ENCODE measurements at places on chromosomes 3 and 15.
A peak's percentile ranks its signal among the peaks of the same experiment; 100 is the strongest.

GRCh38 chr3:159787178-159787574 is 201.5 kb upstream of the IL12A start:
- DNase-seq = no peak

DNA sequence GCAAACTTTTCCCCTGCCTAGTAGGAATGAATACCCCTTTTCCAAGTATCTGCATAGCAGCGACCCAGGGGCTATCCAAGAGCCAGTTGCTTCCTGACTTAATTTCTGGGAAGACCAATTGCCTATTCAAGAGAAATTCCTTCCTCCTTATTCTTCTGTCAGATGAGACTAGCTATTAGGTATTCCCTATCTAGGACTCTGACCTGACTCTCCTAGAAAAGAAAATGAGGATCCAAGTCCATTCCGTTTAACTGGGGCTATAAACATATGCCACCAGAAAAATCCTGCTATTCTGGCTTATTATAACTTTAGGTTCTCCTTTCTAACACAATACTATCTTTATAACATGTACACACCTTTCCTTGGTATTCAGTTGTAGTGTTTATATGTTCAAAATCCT is 1.7 kb downstream of the HHLA2 start:
- DNase-seq = no peak

DNA sequence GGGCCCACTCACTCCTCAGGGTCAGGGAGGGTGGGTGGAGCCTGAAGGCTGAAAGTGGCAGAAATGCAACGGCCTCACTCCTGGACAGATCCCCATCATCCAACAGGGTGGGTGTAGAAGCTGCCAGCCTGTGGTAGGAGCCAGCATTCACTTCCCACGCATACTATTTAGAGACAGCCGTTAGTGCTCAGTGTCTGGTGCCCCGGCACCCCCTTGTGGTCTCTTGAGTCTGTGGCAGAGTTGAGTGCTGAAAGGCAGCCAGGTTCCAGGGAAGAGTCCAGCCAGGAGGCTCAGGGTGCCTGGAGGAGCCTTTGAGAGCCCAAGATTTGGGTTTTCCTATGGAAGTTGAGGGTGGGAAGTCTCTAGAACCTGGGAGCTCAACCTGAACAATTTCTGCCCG is 2.1 kb upstream of the GNAT1 start:
- peak; percentile 70 for DNase-seq

- no peak for DNase-seq
Measured at GRCh38 chr15:69996321-69997160, 101.2 kb downstream of the TLE3 start.

GRCh38 chr15:48596841-48597240 is 48.7 kb downstream of the FBN1 start:
- no peak for DNase-seq

- no peak for DNase-seq
Measured at GRCh38 chr3:122111974-122112373, 56.8 kb downstream of the CD86 start.

- no peak for DNase-seq
Measured at GRCh38 chr3:53142986-53143385, 12.8 kb upstream of the RFT1 start.

GRCh38 chr3:69445024-69445423 is 59.1 kb upstream of the FRMD4B start:
- no peak for DNase-seq

DNA sequence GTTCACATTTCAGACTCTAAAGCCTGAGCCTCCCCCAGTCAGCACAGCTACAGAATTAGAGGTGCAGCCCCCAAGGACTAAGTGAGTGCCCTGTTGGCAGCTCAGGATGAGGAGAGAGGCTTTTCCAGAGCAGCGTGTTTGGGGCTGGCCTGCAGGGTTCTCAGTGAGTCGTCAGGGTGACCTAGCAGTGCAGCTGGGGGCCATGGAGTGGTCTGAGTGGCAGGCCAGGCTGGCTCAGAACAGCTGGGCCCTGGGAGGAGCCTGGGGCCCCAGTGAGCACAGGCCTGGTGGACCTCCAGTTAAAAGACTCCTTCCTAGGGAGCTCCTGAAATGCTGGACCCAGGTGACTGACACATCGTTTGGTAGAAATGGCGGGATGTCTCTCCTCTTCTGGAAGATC is 108.3 kb downstream of the SLC49A4 start:
- DNase-seq = no peak

- DNase-seq = no peak
Measured at GRCh38 chr3:59549962-59550361, 500.1 kb upstream of the CFAP20DC start.

- no peak for DNase-seq
Measured at GRCh38 chr3:40336511-40337135, 27.1 kb downstream of the EIF1B start.

- DNase-seq = no peak
Measured at GRCh38 chr3:1092061-1092460, 763 bp upstream of the CNTN6 start.

GRCh38 chr3:168933614-168934013 is 729.9 kb downstream of the MECOM start:
- no peak for DNase-seq

DNA sequence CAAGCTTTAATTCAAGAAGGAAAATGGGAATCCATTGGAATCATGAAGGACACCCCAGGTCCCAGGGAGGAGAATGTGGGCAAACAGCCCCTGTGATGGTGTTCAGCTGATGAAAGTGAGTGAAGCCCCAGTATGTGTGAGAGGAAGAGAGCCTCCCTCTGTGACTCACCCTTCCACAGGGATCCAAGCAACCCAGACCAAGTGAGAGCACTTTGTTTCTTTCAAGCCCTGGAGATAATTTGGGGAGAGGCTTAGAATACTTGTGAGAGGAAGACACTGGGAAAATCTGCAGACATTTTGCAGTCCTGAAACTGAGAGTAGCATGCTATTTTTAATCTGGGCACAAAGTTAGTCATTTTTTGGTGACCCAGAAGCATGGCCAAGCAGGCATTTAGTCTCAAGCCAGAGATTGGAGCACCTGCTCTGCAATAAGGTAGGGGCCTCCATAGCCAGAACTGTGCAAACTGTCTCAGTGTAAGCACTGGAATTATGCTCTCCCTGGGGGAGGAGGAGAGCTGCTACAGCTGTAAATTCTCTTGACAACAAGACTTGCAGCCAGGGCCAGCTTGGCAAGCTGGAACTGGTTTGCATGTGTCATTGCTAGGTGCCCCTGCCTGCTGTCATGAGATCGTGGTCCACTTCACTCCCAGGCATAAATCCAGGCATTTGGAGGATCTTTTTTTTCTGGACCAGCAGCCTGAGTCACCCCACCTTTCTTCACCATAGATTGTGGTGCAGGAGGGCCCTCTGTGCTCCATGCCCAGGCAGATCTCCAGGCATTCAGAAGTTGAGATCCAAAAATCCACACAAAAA is 537.8 kb upstream of the DPPA4 start:
- no peak for DNase-seq

Measured in iPS DF 19.7 (cell line).